ENCODE measurements at places on chromosomes 6 and 20.

- H3K4me1 ChIP-seq = no peaks in the 10 kb centered on the region
- no peak for DNase-seq
- H3K4me3 ChIP-seq = no peak overlapping the region
Measured at GRCh38 chr6:80209430-80209829, 103.0 kb downstream of the BCKDHB start.

DNA sequence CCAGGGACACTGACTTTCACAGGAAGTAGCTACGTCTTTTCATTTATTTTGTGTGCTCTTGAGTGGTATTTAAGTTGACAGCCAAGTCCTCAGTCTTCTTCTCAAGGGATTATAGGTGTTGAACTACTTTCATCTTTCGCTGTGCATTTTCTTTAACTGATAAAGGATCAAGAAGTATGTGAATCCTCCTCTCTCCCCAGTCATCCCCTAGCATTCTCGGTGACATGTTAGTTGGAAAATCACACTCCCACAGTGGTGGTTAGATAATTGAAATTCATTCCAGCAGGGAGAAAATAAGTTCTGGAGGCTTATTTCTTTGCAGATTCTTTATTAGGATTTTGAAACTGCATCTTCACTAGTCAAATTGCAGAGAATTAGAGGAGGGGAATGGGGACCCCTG is 569.4 kb downstream of the MEI4 start:
- no peak overlapping the region for H3K27ac ChIP-seq
- no peaks in the 10 kb centered on the region for H3K4me1 ChIP-seq
- no peaks in the 10 kb centered on the region for H3K36me3 ChIP-seq
- no peak overlapping the region for H3K4me3 ChIP-seq
- H3K27me3 ChIP-seq = no peaks in the 10 kb centered on the region

DNA sequence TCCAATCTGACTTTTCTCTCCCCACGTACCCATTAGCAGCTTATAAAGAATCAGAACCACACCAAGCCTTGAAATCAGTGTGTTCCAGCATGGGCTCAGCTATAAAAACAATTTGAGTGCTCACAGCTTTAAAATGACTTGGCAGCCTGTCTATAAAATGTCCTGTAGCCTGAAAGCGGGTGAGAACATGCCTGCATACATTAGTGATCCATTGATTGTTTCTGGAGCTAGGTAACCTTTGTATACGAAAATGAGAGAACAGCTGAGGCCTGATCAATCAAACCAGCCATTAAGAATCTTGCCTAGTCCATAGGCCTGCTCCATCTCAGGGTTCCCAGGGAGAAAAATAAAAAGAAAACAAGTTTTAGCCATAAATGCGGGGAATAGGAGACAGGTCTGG is 245.8 kb upstream of the SULF2 start:
- no peak for DNase-seq
- no peak overlapping the region for H3K4me3 ChIP-seq
- no peaks in the 10 kb centered on the region for H3K4me1 ChIP-seq
- H3K36me3 ChIP-seq = no peaks in the 10 kb centered on the region
- peaks cover 2% of the 10 kb centered on the region for H3K27me3 ChIP-seq
- no peak overlapping the region for H3K27ac ChIP-seq

DNA sequence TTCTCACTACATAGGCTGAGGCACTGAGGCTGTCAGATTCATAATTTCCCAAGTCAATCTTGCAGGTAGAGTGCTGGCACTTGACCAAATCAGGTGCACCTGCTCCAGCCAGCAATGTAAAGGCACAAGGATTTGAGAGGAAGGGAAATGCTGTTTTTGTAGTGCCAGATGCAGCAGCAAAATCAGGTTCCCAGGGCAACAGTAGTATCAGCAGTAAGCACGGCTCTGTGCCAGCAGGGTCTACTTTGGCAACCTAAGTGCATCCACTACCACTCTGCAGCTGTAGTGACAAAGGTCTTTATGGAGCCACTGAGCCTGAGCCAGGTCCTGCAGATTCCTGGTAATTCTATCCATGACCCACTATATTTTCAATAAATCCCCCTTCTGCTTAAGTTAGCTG is 329.5 kb downstream of the TPBG start:
- H3K27me3 ChIP-seq = no peaks in the 10 kb centered on the region
- no peak overlapping the region for H3K4me3 ChIP-seq
- no peaks in the 10 kb centered on the region for H3K36me3 ChIP-seq
- H3K4me1 ChIP-seq = no peaks in the 10 kb centered on the region
- no peak overlapping the region for H3K27ac ChIP-seq
- no peak for DNase-seq

DNA sequence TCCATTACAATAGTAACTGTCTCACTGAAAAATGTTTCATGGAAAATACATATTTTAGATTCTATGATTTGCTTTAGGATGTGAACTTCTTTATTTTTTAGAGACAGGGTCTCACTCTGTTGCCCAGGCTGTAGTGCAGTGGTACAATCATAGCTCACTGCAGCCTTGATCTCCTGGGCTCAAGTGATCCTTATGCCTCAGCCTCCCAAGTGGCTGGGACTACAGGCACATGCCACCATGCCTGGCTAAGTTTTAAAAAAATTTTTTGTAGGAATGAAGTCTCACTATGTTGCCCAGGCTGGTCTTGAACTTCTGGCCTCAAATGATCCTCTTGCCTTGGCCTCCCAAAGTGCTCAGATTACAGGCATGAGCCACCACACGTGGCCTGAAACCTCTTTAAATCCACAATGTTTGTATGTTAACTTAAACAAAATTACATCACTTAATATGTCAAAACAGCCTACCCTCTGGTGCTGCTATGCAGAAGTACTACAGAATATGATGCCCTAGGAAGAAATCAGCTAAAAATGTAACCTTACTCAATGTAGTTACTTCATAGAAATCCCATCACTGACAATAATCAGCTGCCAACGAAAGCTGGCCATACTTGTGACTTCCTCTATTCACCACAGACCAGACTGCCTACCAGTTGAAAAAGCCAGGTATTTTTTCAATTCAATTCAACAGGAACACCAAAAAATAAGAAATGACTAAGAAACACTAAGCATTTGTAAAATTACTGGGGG is 17.6 kb downstream of the EEF1A1 start:
- no peaks in the 10 kb centered on the region for H3K27me3 ChIP-seq
- H3K4me1 ChIP-seq = no peaks in the 10 kb centered on the region
- DNase-seq = no peak

DNA sequence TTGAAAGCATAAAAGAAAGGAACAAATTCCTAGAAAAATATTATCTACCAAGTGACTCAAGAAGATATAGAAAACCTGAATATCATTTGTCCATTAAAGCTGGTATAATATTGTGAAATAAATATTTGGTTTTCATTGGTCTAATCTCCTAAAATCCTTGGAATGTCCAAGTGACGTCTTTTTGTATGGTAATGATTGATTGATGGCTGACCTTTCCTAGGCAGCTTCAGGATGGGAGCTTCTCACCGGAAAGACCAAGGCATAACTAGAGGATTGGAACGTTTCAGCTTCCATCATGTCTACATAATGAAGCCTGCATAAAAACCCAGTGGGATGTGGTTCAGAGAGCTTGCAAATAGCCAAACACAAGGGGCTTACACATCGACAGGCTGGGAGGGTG is 57.6 kb upstream of the MAN1A1 start:
- H3K36me3 ChIP-seq = no peaks in the 10 kb centered on the region
- H3K27me3 ChIP-seq = no peaks in the 10 kb centered on the region
- H3K4me3 ChIP-seq = no peak overlapping the region
- H3K27ac ChIP-seq = no peak overlapping the region

GRCh38 chr6:45881705-45882467 is 133.8 kb downstream of the CLIC5 start:
- DNase-seq = no peak
- H3K27ac ChIP-seq = no peak overlapping the region
- H3K4me1 ChIP-seq = no peaks in the 10 kb centered on the region
- no peaks in the 10 kb centered on the region for H3K27me3 ChIP-seq
- H3K4me3 ChIP-seq = no peak overlapping the region

DNA sequence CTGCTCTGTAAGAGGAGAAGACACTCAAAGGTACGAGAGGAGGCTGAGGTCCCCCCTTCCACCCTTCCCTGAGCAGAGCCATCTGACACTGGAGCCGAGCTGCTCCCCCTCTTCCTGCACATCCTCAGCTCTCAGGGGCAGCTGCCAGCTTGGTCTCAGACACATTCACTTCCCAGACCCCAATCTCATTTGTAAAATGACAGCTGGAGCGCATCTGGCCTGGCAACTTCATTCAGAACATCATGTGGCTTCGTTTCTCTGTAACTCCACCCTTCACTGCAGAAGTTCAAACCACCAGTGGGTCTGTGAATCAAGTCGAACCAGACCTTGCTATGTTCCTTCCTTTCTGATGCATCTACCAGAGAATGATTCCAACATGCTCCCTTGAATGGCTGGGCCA is 145.6 kb upstream of the CDH4 start:
- no peak overlapping the region for H3K27ac ChIP-seq
- H3K4me1 ChIP-seq = no peaks in the 10 kb centered on the region
- no peak overlapping the region for H3K4me3 ChIP-seq
- H3K27me3 ChIP-seq = no peaks in the 10 kb centered on the region
- DNase-seq = no peak

GRCh38 chr20:6994452-6994851 is 227.0 kb downstream of the BMP2 start:
- no peak for DNase-seq

DNA sequence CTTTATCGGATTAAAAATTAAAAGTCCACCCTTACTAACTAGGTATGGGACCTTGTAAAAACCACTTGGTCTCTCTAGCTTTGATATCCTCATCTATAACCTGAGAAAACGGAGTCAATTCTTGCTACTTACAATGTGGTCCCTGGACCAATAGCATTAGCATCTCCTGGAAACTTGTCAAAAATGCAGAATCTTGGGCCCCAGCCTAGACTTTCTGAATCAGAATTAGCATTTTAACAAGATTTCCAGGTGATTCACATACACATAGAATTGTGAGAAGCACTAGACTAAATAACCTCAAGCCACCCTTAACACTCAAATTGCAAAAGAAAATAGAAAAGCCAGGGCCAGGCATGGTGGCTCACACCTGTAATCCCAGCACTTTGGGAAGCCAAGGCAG is 96.6 kb downstream of the RNGTT start:
- peaks cover 9% of the 10 kb centered on the region for H3K4me1 ChIP-seq
- DNase-seq = no peak
- no peak overlapping the region for H3K4me3 ChIP-seq
- no peaks in the 10 kb centered on the region for H3K27me3 ChIP-seq
- H3K27ac ChIP-seq = no peak overlapping the region

DNA sequence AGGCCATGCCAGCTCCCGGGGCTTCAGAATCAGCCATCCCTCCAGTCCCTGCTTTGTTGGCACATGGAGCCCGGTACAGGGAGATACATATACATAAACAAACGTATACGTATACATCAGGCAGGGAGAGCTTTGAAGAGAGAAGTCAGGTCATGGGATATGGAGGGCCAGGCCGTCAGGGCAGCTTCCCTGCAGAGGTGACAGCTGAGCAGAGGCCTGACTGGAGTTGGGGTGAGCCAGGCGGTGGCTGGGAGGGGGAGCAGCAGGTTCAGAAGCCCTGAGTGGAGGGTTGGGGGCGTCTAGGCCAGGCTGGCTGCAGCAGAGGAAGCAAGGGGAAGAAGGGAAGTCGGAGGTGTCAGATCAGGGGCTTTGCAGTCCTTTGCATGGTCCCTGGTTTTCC is 61.7 kb downstream of the STK35 start:
- no peak for DNase-seq
- H3K27me3 ChIP-seq = no peaks in the 10 kb centered on the region
- no peaks in the 10 kb centered on the region for H3K4me1 ChIP-seq
- no peak overlapping the region for H3K4me3 ChIP-seq
- no peaks in the 10 kb centered on the region for H3K36me3 ChIP-seq

DNA sequence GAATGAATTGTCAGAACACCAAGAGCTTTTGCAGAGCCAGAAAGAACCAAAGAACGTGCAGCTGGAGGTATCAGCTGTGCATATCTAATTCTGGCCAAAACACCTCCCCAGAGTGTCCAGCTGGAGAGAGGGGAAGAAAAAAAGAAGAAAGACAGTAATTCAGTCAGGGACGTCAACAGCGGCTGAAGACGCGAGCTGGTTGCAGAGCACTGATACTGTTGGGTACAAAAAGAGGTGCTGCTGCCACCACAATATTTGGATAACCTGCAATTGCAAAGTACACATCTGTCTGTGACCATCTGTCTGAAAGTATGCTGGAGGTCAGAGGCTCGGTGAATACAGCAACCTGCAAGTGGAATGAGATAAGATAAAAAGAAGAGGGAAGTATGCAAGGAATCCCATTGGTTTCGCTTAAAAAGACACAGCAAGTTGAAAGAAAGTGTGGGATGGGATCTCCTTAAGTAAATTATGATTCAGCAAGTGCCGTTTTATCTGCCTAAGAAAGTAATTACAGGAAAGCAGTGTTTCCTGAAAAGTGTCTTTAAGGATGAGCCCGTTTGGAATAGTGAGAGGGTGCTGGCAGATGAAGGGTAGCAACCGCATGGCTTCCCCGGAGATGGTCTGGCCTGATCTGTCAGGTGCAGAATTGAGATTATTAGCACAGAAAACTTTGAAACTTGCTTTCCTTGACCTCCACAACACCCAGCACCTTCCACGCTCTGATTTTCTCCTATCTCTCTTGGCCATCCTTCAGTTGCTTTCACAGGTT is 189.9 kb upstream of the PRDM1 start:
- H3K27ac ChIP-seq = no peak overlapping the region
- no peaks in the 10 kb centered on the region for H3K4me1 ChIP-seq
- no peak for DNase-seq
- no peaks in the 10 kb centered on the region for H3K36me3 ChIP-seq
- H3K4me3 ChIP-seq = no peak overlapping the region
- peaks cover 6% of the 10 kb centered on the region for H3K27me3 ChIP-seq

DNA sequence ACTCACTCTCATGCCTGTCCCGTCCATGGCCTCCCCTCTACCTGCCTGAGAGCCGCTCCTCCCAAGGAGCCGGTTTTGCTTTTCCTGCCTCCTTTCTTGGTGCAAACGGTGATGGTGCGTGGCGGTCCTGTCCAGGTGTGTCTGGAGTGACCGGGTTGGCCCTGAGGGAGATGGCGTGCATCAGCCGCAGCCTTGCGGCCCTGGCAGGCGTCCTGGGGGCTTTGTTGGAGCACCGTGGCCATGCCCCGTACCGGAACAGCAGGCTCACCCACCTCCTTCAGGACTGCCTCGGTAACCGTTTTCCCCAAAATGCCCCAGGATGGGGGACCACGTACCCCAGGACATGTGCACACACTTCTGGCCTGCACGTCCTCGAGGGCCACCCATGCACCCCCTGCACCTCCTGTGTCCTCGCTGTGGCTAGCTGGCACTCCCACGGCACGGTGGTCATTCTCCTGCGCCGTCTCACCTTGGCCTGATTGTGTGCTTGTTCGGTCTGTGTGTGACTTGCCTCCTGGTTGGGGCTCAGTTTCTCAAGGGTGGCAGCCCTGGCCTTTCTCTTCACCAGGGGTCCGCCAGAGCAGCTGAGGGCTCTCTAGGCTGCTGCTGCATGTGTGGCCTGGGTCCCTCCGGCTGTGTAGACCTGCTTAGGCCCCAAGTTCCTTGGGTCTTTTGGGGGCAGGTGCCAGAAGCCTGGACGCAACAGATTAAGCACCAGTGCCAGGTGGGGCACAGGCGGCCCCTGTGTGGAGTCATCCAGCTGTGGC is 36.4 kb downstream of the FRMD1 start:
- H3K4me1 ChIP-seq = no peaks in the 10 kb centered on the region
- H3K4me3 ChIP-seq = no peak overlapping the region
- H3K36me3 ChIP-seq = no peaks in the 10 kb centered on the region
- peaks cover 4% of the 10 kb centered on the region for H3K27me3 ChIP-seq
- H3K27ac ChIP-seq = no peak overlapping the region

- no peaks in the 10 kb centered on the region for H3K27me3 ChIP-seq
- peaks cover 20% of the 10 kb centered on the region for H3K4me1 ChIP-seq
- H3K27ac ChIP-seq = peak overlapping the region; percentile 94
- H3K4me3 ChIP-seq = peak overlapping the region; percentile 76
- peak; percentile 70 for DNase-seq
Measured at GRCh38 chr6:99521633-99522151, 6.5 kb upstream of the USP45 start.
